H7 (cell line): ENCODE measurements at places on chromosomes 12 and 14. TPM values are rescaled to one million over a fixed set of nuclear protein-coding genes. Genes with fewer than 3 reads are reported as not detected.

DNA sequence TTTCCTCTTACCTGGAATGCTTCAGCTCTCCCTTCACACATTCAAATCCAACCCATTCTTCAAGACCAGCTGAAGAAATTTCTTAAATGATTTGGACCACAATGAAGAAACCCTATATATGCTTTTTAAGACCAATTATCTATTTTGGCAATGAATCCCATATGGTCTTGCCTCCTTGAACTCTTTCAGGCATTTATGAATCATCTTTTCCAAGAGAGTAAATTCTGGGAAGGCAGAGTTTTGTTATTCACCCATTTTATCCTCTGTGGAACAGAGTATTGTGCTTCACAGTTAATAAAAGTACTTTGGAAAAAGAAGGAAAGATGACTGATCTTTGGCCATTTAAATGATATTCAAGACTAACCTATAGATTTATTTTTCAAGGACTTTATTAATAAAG is 14.0 kb downstream of the GIT2 start:
- no peak for DNase-seq

GRCh38 chr12:90250042-90250441 is 541.4 kb upstream of the ATP2B1 start:
- no peak for DNase-seq

DNA sequence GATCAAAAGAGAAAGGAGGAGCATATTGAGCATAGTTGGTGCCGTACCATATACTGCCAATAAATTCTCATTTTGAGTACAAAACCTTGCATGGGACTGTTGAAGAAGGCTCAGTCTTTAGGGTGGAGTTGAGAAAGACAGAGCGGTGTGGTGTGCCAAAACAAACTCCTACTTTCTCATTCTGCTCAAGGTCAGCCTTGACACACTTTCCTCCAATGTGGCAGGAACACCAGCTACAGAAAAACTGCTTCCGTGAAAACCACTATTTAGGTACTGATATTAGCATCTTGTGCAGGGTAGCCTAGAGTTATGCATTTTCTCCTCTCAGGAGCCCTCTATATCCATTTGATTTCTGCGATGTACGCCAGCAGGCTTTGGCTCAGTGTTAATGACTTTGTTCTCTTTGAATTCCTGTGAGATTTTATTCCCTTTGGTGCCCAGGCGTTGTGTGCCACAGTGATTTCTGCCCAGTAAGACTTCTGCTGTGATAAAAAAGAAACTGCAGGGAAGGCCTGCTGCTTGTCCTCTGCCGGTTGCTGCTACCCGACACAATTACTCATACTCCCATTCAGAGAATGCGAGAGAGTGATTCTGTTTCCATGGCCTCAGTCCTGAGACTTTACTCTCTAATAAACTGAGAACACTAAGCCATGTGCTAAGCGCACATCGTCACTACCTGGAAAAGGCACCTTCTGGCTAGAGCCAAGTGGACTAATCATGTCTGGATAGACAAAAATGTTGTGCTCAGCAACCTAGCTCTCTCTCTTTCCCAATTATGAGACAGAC is 88.3 kb upstream of the MDM1 start:
- DNase-seq: peak; percentile 14

Gene ADAM21
- total RNA-seq: 0.03 TPM in 1 of 2 replicates, not detected in the other

DNA sequence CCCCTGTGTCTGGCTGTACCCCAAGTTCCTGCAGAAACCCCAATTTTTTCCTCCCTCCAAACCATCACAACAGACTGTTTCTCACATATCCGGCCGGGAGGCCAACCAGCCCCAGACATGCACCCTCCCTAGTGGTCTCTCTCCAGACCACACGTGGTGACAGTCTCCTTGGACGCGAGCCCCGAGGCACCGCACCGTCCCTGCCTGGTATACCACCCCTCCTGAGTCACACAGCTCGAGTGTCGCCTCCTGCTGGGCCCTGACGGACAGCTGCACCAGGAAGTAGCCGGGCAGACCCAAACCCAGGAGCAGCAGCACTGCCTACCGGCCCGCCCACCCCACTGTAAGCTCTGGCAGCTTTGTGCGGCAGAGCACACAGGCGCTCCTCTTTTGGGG is 97.4 kb downstream of the RFLNA start:
- peak; percentile 93 for DNase-seq

- peak; percentile 52 for DNase-seq
These were observed 88.8 kb downstream of the ATF7IP start for GRCh38 chr12:14454098-14454907.

Gene GPR65
- total RNA-seq: not detected in 2 replicates

Gene FBRSL1
- 17.5 and 26.6 TPM in 2 replicates for total RNA-seq
